T47D (cell line): ENCODE measurements at places on chromosomes 1 and 21.

- DNase-seq, result no peak
Observed at GRCh38 chr21:16879479-16879878, 633.4 kb upstream of the CXADR start.

DNA sequence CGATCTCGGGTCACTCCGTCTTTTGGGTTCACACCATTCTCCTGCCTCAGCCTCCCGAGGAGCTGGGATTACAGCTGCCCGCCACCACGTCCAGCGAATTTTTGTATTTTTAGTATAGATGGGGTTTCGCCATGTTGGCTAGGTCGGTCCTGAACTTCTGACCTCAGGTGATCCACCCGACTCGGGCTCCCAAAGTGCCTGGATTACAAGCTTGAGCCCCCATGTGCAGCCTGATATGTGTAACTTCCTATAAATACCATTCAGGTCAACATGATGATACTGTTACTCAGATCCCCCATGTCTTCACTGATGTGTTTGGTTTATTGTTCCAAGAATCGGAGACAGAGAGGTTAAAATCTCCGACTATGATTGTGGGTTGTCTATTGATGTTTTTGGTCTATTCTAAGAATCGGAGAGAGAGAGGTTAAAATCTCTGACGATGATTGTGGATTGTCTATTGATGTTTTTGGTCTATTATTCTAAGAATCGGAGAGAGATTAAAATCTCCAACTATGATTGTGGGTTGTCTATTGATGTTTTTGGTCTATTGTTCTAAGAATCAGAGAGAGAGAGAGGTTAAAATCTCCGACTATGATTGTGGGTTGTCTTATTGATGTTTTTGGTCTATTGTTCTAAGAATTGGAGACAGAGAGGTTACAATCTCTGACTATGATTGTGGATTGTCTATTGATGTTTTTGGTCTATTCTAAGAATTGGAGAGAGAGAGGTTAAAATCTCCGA, 17.0 kb downstream of the C1orf159 start:
- DNase-seq, result no peak

DNA sequence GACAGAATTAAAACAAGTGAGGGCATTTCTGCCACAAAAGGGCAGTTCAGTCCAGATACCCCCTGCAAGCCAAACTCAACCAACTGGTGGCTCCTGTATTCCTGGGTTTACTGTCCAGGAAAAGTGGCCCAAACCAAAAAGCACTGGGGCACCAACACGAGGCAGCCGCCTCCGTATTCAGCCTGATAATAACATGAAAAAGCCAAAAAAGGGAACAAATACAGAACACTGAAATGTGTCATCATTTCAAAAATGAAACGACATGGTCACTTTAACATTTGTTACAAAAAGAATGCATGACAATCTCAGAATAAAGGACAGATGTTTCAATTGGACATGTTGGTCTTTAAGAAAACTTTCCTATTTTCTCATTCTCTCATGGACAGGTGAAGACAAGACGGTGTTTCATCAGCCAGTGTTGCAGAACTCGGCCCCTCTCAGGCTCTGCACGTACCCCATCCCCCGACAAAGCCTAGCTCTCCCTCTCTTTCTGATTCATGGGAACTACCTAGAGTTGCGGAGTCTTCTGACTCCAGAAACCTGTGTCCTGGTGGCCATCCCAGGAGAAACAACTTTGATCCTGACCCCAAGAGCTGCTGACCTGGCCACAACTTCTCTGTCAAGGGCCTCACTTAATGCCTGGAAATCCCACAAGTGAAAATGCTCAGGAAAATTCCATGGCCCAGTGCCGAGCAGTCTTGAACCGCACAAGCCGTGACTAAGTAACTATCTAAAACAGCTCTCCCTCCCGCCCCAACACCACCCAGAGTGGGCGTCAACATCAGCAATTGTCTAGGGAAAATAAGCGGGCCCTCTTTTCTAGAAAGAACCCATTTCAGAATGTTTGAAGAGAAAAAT, 27.1 kb downstream of the ZBTB17 start:
- no peak for DNase-seq

- peak; percentile 27 for DNase-seq
Observed at GRCh38 chr1:85587841-85588240, 7.3 kb downstream of the CCN1 start.

DNA sequence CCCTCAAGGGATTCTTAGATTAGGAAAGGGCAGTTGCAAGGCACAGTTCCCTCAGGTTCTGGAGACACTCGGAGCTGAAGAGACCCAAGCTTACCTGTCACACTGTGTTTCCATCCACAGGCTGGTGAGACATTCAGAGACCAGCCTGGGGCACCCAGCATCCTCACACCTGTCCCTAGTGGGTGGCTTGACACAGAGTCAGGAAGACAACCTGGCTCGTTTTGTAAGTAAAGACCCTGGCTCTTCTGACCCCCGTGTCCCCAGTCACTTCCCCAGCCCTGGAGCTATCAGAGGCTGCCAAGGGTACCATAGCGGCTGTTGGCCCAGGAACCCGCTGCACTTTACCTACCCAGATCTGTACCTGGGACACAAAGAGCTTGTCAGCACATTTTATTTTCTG, 409.8 kb downstream of the MATN1 start:
- no peak for DNase-seq

DNA sequence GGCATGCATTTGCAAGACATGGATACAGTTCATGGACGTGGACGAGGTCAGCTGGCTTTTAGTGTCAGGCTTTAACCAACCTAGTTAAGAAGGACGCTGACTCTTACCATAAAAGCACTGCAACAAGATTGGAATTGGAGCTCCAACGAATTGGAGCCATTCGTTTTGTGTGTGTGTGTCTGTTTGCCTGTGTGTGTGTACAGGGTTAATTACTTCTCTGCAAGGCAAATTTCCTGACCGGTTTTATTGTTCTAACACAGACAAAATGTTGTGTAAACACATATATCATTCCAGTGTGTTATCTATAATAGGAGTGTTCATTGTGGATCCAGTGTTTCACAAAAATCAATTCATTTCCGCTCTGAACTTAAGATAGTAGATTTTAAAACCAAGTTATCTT, 7.9 kb downstream of the ITSN1 start:
- no peak for DNase-seq

- no peak for DNase-seq
Observed at GRCh38 chr1:85225624-85226380, 25.0 kb upstream of the SYDE2 start.

DNA sequence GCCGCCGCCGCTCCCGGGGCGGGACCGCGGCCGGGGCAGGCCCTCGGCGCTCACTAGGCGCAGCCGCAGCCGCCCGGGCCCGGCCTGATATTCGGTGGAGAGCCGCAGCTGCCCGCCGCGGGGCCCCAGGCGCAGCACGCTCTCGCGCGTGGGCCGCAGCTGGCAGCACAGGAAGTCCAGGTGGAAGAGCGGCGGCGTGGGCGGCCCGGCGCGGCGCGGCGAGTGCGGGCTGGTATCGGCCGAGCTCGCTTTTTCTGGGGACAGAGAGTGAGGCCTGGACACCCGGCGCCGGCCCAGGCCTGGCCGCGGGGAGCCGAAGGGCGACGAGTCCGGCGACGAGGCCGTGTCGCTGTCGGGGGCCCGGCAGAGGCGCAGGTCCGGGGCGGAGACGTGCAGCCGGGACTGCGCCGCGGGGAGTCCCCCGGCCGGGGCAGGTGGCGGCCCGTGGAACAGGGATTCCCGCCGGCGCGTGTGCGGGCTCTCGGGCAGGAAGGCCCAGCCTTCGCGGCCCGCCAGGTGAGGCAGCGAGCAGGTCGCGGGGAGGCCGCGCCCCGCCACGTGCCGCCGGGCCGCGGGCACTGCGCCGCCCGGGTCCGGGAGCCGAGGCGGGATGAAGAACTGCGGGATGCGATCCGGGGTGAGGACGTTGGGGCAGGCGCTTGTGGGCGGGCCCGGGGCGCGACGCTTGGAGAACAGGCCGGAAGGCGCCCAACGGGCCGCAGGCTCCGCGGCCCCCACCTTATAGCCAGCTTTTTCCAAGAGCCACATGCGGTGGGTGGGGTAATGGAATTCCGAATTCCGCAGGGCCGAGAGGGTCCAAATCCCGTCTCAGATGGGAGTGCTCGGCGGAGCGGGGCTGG, 1.2 kb downstream of the C2CD4D start:
- DNase-seq, result no peak

DNA sequence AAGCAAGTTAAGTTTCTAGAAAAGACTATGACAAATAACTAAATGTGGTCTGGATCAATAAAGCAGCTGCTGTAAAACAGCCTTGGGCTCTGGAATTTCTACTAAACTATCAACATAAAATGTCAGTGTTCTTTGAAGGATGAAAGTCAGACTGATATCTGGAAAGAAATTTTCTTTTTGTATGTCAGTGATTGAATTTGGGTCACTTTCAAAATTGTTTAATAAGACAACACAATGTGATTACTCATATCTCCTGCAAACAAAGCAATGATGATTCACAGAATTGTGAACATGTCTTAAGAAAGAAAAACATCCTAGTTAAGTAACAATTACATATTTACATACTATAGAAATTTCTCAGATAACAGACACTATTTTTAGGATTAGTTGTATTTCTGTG, 826.4 kb downstream of the PLA2G4A start:
- DNase-seq, result no peak
